Epithelial cell of esophagus (primary cell): ENCODE measurements at places on chromosomes 3 and 15.

DNA sequence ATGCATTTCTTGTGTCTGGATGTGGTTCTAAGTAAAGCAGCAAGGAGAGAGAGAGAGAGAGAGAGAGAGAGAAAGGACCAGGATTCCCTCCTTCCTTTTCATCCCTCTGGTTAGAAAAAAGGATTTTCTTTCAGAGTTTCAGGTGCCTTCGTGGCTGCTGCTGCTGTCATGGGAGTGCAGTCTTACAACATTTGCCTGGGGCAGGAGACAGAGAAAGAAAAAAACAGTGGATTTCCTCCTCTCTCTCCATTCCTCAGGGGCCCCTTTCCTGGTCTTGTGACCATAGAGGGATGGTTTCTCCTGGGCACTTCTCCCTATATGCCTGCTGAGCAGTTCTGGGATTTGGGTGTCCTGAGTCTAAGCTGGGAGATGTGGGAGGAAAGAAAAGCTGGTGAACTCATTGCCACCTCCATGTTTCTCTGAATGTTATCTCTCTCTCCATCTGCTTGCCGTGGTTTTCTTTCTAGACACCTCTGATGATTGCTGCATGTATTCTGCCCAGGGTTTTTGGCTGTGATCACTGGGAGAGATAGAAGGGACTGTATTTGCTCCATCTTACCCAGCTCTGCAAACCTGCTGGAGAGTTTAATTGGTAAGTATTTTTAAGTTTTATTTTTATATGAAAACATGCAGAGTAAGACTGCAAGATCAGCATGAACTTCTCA lies 142.4 kb upstream of the RGMA start:
- no peak for DNase-seq

- DNase-seq: peak; percentile 64
Observed at GRCh38 chr3:179348325-179349013, 960 bp downstream of the MFN1 start.

DNA sequence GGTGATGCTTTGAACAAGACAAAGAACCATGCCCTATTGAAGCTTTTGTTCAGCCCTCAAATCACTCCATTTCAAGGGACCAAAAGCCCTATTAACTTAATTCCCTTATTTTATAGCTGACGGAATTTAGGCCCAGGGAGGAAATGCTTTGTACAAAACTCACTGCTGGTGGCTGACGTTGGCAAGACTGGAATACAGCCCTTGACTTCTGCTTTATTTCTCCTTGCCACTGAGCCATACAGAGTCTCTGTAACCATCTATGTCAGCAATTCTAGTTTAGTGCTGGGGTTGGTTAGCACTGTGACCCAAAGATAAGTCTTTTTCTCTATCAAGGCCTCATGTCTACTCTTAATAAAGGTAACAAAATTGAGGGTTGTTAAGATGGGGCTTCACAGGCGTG lies 316.1 kb upstream of the TPRG1 start:
- no peak for DNase-seq

DNA sequence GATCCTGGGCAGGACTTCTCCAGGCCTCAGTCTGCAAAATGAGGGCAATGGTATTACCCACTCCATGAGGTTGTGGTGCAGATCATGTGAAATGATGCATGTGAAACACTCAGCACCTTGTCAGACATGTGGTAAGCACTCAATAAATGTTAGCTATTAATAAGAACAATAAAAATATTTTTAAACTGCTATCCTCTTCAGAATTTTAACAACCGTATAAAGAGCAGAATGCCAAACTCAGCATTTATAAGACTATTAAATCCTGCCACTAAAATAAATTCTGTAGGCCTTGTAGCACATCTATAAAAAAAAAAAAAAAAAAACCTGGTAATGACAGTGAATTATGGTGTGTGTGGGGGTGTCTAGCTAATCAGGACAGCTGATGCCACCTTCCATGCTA lies 213.9 kb upstream of the UMPS start:
- no peak for DNase-seq

DNA sequence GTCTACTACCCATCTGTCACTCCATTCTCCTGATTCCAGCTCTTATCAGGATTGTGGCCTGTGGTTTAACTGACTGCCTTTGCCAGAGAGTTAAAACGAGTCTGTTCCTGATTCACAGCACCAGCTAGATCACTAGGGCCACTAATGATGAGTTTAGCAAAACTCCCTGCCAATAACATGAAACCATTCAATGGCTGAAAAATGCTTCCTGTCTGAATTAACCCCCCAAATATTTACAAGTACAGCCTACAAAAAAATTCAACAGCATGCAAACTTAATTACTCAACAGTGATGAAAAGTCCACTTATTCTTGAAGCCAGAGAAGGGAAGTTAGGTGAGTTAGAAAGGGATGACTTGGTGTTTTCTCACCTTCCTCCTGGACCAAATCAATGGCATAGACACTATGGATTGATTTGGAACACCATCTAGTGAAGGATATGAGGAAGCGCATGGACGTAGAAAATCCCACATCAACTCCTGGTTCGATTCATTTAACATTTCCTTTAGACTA lies 141.4 kb downstream of the TGFBR2 start:
- peak; percentile 63 for DNase-seq

DNA sequence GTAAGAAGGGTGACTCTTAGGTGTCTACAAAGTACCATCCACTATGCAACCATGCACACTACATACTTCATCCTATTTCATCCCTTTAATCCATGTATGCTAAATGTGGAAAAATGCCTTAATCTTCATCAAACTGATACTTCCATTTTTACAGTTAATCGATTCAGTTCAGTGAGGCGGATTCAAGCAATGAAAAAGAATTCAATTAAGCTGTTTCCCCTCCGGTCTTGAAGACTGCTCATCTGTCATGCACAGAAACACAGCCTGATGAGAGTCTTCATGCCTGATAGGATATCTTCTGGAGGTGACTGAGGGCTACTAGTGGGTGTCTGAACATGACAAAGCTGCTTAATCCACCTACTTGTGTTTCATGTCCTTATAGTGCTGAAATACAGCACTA lies 270.6 kb upstream of the ALCAM start:
- no peak for DNase-seq

DNA sequence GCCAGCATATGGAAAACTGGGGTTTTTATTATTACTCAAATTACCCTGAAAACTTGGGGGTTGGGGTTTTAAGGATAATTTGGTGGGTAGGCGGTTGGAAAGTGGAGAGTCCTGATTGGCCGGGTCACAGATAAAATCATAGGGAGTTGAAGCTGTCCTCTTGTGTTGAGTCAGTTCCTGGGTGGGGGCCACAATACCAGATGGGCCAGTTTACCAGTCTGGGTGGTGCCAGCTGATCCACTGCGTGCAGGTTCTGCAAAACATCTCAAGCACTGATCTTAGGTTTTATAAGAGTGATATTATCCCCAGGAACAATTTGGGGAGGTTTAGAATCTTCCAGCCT lies 4.9 kb upstream of the ZNF662 start:
- DNase-seq: peak; percentile 76

DNA sequence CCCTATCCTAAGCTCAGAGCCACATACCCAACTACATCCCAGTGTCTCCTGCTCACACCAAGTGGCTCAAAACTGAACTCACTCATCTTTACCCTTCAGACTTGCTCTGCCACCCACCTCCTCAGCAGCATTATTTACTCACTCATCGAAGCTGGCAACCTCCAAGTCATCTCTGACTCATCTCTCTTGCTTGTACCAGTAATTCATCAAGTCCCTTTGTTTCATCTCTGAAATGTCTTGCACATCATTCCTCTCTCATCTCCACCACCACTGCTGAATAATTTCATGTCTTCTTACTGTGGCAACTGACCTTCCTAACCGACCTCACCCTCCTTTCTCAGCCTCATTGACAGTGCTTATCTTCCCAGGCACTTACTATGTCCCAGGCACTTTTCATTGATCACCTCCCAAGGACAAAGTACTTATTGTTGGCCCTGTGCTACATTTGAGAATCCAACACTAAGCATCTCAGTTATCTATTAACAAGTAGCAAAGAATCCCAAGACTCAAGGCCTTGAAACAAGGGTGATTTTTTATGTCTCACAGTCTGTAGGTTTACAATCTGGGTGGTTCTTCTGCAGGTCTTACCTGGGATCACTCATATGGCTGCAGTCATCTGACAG lies 82.0 kb downstream of the MRPL46 start:
- DNase-seq: peak; percentile 50

DNA sequence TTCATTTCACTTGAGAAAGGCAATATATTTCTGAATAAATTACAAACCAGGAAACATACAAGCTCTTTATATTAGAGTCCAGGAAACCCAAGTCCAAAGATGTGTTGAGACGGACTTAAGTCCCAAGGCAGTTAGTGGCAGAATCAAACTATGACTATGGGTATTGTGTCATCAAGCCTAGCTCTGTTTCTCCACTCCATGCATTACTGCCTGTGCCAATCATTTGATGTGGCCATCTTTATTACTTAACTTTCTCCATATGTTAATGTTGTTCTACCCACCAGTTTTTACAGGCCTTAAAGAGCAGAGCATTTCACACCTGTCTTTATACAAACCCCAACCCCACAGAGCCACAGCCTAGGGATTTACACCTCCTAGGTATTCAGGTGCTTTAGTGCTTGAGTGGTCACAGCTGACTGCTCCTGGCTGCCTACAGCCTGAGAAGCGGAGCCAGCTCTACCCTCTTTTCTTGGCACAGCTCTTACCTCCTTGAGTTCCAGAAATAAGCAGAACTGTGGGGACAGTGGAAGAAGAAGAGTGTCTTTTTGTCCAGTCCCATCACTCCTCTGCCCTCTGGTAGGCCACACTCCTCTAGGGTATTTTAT lies 92.1 kb downstream of the DTWD1 start:
- DNase-seq: no peak

DNA sequence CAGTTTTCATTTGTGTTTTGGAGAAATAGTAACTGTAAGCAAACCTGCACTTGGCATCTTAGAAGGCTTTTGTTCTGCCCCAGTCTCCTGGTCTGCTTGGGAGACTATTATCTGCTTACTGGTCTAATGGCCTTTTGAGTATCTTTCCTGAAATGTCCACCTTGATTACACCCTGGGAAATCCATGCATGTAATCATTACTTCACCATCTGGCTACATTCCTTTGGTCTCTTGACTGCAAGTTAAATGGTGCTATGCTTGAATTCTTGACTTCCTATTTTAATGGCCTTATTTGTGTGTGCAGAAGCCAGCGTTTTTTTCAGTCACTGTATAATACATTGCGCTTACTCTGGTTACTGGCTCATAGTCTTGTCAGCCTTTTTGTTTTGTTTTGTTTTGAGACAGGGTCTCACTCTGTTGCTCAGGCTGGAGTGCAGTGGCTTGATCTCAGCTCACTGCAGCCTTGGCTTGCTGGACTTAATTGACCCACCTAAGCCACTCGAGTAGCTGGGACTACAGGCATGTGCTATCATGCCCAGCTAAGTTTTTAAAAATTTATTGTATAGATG lies 30.0 kb downstream of the CHD2 start:
- DNase-seq: no peak

DNA sequence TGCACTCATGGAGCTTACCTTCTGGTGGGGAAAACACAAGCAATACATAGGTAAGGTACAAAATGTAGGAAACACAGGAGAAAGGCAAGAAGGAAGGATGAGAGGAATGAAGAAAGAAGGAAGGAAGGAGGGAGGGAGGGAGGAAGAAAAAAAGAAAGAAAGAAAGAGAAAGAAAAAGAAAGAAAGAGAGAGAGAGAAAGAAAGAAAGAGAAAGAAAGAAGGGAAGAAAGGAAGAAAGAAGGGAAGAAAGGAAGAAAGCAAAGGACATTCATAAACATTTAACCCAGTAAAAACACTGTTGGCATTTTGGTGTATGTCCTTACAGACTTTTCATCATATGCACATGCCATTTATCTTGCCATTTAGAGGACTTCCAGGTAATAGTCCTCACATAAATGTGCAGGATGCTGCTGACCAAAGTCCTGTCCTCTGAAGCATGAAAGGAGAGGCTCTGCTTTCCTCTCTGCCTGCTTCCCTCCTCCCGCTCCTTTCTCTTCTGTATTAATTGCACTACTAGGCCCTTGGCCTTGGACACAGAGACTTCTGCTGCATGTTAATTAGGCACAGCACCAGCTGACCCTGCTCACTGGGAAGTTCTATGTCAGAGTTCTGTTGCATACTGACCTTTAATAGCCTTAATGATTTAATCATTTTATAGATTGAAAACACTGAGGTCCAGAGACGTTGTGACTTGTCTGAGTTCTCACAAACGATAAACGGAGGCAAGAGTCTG lies 29.7 kb upstream of the NDUFB4 start:
- DNase-seq: no peak

- no peak for DNase-seq
Observed at GRCh38 chr3:157255797-157256196, 95.8 kb upstream of the CCNL1 start.

GRCh38 chr3:9077029-9077428 lies 113.8 kb upstream of the RAD18 start:
- DNase-seq: no peak

DNA sequence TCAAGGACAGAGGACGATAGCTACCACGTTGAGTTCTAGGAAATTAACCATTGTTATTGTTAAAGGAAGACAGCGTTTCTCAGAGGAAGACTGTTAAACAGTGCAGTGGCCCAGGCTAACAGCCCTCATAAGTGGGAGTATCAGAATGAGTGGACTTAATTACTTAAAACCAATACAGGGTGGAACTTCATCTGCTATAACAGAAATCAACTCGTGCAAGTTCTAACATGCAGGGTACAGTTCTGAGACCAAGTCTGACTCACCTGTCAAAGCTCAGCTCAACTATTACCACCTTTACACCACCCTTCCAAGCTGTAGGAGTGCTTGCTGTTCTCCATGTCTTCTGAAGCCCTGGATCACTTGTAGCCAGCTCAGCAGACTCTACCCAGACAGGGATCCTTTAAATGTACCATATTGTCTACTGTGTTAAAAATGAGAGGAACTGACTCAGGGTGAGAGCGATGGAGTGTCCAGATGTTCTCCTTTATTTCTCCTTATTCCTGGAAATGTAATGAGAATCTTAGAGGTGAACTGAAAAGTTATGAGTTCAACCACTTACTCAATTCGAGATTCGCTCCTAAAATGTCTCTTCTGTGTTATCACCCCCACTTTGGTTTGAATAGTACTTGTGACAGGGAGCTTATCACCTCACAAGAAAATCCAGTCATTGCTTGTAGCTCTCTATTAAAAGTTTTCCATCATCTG lies 26.5 kb downstream of the CD86 start:
- peak; percentile 91 for DNase-seq

DNA sequence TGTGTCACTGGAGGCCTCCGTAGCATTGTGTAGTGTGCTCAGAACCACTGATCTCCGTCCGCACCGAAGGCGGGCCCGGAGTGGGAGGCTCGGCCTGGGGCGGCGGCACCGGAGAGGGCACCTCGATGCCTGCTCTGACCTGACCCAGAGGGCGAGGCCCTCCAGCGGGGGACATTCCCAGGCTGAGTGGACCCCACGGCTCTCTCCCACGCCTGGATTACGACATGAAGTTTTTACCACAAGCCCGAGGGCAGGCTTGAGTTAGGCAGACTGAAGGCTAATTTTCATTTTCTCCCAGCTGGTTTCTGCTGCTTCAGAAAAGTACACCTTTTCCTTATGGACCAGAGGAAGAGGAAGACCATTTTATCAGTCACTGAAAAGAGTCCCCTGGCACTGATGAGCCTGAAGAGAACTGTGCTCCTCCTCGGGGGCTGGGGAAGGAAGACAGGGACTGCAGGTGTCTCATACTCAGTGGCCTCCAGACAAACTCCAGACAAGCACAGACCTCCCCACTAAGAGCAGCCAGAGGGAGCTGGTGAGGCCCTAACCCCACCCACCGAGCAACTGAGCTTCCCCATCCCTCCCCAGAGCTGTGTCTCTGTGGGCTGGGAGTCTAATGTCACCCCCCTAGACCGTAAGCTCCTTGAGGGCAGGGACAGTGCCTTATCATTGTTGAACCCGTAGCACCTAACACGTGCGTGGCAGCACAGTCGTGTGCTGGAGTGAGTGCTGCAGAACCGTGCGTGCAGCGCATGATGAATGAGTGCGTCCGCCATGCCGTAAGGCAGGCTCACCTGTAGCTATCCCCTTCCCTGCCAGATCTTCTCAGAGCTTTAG lies 74.5 kb upstream of the BLM start:
- DNase-seq: no peak
